Femur (tissue), 1 donor: ENCODE measurements at places on chromosomes 4 and X.

DNA sequence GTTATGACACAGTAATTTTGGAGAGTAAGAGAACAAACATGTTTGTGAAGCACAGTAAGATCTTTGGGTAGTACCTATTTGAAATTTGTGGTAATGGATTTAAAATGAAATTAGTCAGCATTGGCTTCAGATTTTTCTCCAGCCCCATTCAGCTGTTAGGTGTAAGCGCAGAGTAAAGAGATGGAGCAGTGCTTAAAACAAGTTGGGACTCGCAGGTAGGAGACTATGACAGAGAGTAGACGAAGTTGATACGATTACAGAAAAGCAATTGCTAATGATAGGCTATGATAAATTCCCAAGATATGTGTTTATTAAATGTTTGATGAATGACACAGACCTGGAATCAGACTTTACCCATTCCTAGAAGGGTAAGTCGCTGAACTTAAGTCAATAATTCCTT, 72.6 kb downstream of the CHIC2 start:
- no peak for DNase-seq

DNA sequence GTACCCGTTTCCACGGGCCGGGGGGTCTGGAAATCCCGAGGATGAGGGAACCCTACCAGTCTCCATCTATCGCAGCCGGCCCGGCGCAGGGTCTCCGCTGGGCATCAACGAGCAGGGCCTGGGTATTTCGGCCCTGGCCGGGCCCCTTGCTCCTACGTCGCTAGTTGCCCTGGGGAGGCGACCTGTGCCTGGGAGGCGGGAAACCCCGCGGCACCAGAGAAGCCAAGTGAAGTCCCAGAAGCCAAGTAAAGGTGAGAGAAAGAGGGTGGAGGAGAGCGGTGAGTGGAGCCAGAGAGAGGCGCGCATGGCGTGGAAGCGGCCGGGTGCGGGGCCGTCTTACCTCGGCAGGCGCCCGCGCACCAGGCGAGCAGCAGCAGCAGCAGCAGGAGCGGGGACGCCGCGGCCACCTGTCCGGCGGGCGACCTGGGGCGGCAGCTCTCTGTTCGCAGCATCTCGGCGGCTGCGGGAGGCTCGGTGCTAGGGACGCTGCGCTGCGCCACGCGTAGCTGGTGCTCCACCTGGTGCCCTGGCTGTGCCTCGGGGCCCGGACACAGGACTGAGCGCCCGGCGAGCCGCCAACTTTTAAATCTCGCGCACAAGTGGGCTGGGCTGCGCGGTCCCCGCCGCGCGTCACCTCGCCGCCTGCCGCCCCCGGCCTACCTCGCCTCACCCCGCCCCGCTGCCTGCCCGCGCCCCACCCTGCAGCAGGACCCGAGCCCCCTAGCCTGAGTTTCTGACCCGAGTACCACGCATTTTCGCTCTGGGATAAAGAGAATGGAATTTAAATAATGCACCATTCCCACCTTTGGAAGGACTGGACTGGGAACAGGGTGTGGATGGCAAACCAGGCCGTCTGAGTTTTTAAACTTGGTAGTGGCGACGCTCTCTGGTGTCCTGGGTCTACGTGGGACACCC, at the start of gene NMU:
Gene NMU, minus strand, starts transcription at position 558 of the 915 bp plus-strand sequence. Its CDS starts 106 bp downstream, at position 452.
- peak; percentile 59 for DNase-seq

DNA sequence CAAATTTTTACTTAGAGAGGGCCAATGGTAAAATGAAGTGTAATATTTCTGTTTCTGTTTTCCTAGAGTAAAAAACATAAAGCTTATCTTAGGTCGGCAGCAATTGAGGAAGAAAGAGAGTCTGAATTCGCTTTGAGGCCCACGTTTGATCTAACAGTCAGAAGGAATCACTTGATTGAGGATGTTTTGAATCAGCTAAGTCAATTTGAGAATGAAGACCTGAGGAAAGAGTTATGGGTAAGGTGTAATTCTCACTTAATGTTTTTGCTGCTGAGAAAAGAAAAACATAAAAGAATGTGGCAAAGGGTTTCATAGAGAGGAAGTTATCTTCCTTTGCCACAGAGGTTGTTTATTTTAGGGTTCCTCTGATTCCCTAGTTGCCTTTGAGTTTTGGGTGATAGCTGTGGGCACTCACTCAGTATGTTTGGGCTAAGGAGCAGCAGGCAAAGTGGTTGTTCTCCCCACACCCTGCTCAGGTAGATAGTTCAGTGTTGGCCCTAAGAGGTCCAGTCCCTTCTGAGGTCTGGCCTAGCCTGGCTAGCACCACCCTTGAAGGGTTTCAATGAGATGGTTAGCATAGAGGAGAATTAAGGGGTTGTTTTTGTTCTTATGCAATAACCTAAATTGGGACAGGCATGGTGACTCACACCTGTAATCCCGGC, 32.3 kb downstream of the HERC5 start:
- no peak for DNase-seq

- no peak for DNase-seq
Measured at GRCh38 chr4:105641845-105642244, 66.6 kb downstream of the INTS12 start.

- no peak for DNase-seq
Measured at GRCh38 chr4:144788469-144788868, 142.5 kb downstream of the HHIP start.

DNA sequence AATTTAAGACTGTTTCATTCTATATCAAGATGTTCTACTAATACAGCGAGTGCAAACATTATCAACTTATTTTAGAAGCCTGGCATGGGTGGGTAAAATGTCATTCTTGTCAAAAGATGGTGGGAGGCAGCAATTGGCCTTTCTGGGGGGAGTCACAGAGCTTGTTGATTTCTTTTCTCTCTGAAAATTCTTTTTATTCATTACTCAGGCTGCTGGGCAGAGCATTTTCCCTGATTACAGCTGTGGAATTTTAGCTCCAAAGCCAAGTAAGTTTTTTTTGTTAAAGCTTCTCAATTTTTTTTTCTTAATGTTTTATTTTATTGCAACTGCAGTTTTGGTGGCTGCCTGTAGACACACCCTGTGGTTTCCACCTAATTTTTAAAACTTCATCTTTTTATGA, 50.4 kb downstream of the GPC4 start:
- no peak for DNase-seq

- DNase-seq: no peak
Measured at GRCh38 chr4:53233114-53233795, 132.6 kb downstream of the SCFD2 start.

DNA sequence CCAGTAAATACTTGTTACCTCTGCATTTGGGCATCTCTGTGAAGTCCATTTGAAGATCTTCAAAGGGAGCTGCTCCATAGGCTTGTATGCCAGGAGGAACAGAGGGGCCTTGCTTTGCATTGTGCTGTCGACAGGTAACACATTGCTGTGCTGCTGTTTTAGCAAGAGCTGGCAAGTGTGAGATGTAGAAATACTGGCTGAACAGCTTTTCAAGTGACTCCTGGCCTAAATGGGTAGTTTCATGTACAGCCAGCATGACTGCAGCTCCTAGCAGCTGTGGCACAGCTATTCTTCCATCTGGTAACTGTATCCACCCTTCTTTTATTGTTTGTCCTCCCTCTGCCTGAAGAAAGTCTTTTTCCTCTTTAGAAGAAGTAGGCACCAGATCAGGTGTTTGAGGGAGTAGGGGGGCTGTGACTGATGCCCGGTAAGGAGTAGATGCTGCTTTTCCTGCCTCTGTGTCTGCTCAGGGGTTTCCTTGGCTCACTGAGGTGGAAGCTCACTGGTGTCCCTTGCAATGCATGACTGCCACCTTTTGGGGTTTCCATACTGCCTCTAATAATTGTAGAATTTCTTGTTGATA, 965.3 kb downstream of the CCSER1 start:
- no peak for DNase-seq

DNA sequence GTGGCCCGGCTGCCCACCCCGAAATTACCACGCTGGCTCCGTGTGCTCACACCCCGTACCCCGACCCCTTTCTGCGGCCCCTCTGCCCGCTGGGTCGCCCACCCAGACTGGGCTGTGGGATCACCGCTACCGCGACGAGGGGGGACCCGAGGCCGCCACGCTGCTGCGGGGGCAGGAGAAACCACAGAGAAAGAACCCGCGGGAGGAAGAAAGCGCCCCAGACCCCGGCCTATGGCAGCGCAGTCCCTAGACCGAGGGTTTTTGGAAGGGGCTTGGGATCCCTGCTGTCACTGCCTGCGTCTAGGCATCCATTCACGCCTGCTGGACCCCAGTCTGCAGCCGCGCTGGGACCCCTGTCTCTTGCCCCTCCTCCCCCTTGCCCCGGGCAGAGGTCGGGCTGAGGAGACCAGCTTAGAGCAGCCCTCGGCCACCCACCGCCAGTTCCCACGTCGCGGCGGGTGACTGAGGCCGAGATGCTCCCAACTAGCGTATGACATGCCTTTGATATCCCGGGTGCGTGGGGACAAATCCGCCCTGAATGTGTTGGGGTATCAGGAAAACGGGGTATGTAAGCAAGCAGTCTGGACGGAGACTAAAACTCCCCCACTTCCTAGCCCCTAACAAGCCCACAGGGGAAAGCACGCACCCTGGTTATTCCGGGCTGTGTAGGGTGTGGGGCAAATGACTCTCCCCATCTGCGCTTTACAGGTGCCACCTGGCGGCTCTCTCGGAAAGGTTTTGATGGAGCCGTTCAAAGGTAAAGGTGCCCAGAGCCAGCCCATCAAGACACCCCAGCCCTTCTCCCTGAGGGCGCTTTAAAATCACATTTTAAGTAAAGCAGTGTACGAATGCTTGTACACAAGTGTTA, 862 bp upstream of the INPP4B start:
- peak; percentile 43 for DNase-seq

- no peak for DNase-seq
Measured at GRCh38 chrX:72128183-72128834, 3.4 kb downstream of the RTL5 start.

DNA sequence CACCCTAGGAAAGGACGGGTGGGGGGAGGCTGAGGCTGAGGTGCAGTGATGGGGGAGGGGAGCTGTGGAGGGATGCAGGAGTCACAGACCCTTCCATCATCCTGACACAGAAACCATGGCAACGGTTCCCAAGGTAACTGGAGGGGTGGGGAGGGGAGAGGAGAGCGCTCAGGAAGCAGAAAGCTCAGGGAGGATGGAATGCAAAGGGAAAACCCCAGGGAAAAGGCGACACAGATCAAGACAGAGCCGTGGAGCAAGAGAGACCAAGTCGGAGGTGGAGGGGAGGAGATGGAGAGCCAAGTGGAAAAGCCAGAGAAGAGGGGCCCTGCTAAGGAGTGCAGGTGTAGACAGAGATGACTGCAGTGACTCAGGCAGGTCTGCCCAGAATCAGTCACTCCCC, 14.5 kb downstream of the L1CAM start:
- peak; percentile 3 for DNase-seq

DNA sequence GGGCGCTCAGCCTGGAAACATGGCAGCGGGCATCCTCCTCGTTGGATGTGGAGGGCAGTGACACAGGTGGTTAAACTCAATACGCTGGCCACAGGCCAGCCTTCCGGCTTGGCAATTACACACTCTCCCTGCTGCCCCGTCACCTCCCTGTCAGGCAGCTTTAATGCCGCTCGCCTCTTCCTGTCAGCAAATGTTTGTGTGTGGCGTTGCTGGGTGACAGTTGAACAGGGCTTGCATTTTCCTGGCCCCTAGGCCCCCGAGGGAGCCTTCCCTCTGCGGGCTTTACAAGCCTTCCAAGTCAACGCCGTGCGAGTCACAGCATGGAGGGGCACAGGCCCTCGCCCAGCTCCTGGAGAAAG, 620.0 kb downstream of the BCOR start:
- peak; percentile 81 for DNase-seq

GRCh38 chrX:22650691-22651090, 349.1 kb upstream of the DDX53 start:
- DNase-seq: no peak

- no peak for DNase-seq
Measured at GRCh38 chr4:48997962-48998361, 11.9 kb downstream of the CWH43 start.

DNA sequence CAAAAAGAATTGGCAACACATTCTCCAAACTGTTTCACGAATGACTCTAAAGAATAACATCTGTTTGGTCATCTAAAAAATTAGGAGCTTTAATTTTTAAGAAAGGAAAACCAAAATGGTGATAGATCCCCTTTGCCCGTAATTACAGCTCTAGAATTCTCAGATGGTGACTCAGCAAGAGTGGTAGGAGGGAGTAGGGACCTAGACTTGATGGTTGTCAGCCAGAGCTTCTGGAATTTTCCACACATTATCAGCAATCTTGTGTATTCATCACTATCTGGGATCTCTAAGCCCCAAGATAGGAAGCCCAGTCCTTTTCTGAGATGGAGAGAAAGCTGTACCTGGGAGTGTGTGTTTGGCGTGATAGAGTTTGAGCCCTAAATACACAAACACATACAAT, 103.9 kb upstream of the RAB40AL start:
- no peak for DNase-seq

DNA sequence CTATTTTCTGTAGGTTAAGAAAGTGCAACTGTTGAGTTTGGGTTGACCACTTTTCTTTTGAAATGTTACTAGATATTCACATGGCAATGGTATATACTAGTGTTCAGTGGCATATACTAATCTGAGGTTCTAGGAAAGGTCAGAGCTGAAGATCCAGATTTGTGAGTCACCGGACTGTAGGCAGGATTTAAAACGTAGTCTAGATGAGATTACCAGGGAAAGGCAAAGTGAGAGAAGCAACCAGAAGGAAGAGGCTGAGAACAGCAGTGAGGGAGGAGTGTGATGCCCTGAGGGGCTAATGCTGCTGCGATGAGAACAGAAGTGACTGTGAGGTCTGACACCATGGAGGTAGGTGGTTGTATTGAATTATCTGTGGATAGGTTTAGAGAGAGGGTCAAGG, 9.7 kb upstream of the PLA2G12A start:
- no peak for DNase-seq

GRCh38 chr4:10275696-10276095, 159.1 kb upstream of the WDR1 start:
- no peak for DNase-seq

DNA sequence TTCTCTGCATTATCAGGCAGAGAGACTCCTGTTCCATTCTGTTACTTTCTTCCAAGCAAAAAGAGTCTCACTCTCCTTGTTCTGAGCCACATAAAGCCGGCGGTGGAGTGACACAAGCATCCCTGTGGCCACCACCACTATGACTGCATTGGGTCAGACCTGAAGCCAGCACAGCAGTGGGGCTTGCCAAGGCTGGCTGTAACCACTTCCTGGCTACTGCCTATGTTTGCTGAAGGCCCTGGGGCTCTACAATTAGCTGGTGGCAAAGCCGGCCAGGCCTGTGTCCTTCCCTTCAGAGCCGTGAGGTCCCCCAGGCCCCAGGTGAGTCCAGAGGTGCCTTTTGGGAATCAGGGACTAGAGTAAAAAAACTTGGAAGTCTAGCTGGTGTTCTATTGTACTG, 31.8 kb downstream of the PLAC8 start:
- peak; percentile 37 for DNase-seq

- DNase-seq: no peak
Measured at GRCh38 chr4:80655662-80656061, 320.1 kb downstream of the CFAP299 start.
